ENCODE measurements at places on chromosomes 12 and 14. TPM values are rescaled to one million over a fixed set of nuclear protein-coding genes. Genes with fewer than 3 reads are reported as not detected.
A peak's percentile ranks its signal among the peaks of the same experiment; 100 is the strongest.

- peak within 1 kb of the TSS; percentile 79 for H3K27ac ChIP-seq
- peak; percentile 86 for DNase-seq
- peak within 1 kb of the TSS; percentile 91 for H3K4me3 ChIP-seq
- H3K36me3 ChIP-seq = no peaks in the 10 kb centered on the region
- H3K4me1 ChIP-seq = peaks cover 52% of the 10 kb centered on the region
Observed at GRCh38 chr14:104977681-104978653, at the start of gene AHNAK2. TSS of gene AHNAK2 (minus strand) at chr14:104978374. CDS start at chr14:104978237, 137 bp downstream.

GRCh38 chr14:90531497-90531896 lies 134.7 kb downstream of the CALM1 start:
- no peak overlapping the region for H3K27ac ChIP-seq
- DNase-seq = no peak
- H3K36me3 ChIP-seq = peaks cover 2% of the 10 kb centered on the region

GRCh38 chr14:89957791-89958190 lies 2.1 kb downstream of the TDP1 start:
- no peak overlapping the region for H3K27ac ChIP-seq
- no peak for DNase-seq
- H3K27me3 ChIP-seq = no peaks in the 10 kb centered on the region
- no peak overlapping the region for H3K4me3 ChIP-seq

DNA sequence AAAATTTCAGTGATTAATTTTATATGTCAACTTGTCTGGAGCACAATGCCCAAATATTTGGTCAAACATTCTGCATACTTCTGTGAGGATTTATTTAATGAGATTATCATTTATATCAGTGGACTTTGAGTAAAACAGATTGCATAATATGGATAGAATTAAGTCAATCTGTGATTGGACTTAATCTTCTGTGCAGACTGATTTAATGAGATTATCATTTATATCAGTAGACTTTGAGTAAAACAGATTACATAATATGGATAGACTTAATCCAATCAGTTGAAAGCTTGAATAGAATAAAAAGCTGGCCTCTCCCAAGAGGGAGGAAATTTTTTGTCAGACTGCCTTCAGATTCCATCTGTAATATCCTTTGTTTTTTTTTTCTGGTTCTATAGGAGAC lies 1413.2 kb downstream of the LRFN5 start:
- DNase-seq = no peak
- H3K27ac ChIP-seq = no peak overlapping the region
- H3K27me3 ChIP-seq = no peaks in the 10 kb centered on the region
- no peaks in the 10 kb centered on the region for H3K4me1 ChIP-seq
- no peaks in the 10 kb centered on the region for H3K36me3 ChIP-seq

DNA sequence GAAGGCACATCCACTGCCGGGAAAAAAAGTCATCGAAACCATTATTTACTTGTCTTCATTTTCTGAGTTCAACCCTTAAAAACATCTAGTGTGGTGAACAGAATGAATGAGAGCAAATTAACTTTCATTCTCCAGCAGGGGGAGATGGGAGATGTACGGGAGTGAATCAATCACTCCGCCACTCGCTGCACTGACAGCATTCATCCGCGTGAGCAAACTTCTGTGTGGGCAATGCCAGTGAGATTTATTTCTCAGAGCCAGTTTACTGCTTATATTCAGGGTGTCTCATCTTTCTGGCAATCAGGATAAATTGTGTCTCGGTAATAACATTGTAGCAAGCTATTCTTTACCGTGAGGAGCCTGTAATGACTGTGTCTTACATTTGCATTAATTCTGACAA lies 463.6 kb upstream of the MIS18BP1 start:
- no peak for DNase-seq
- no peaks in the 10 kb centered on the region for H3K36me3 ChIP-seq
- H3K27me3 ChIP-seq = peaks cover 10% of the 10 kb centered on the region
- no peak overlapping the region for H3K27ac ChIP-seq

KLRG1 gene
- 0.17 TPM for total RNA-seq

DNA sequence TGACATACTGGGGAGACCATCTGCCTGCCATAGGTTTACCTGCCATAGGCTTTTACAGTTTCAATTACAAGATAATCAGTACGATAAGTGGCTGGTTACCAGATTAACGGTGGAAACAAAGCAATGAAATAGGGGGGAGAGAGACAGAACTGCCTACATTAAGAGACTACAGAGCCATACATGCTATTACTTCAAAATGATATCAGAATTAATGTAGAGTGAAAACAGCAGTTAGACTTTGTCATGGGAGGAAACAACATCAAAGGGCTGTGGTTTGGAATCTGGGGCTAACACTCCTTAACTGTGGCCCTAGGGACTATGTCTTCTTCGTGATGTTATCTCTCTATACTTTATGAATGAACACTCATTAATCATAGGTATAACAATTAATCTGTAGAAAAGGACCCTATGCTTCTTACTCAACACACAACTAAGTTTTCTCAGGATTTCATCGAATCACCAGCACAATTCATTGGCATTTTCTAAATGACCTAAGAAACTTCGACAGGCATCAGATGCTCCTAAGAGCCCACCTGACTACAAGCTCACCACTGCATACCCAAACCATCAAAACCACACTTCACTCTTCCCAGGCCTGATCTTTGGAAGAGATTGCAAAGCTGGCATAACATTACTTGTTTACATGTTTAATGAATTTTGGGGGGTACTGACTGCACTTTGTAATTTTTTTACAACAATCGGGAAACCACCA lies 475.6 kb upstream of the SOX5 start:
- H3K36me3 ChIP-seq = no peaks in the 10 kb centered on the region
- peaks cover 30% of the 10 kb centered on the region for H3K4me1 ChIP-seq
- no peak for DNase-seq
- peak overlapping the region; percentile 18 for H3K27ac ChIP-seq
- H3K27me3 ChIP-seq = no peaks in the 10 kb centered on the region

DNA sequence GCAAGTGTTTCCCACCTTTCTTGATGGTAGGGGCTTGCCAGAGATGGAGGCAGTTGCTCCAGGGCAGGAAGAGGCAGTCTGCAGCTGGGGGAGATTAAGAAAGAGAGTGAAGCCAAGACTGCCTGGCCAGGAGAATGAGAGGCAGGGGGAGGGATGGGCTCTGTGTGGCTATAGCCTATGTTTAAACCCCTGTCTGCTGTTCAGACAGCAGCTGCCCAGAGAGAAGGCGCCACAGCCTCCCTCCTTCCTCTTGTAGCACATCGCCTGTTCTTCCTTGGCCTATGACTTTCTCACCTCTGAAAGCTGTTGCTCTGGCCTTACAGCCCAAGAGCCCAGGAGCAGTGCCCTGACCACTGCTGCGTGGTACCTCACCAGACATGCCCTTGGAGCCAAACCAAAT lies 61.7 kb downstream of the EMP1 start:
- no peaks in the 10 kb centered on the region for H3K36me3 ChIP-seq
- no peak overlapping the region for H3K27ac ChIP-seq
- peaks cover 7% of the 10 kb centered on the region for H3K4me1 ChIP-seq

GLIPR1L2 gene
- 0.44 TPM for total RNA-seq

GRCh38 chr12:65755596-65755978 lies 68.7 kb upstream of the HMGA2 start:
- no peaks in the 10 kb centered on the region for H3K4me1 ChIP-seq
- peaks cover 3% of the 10 kb centered on the region for H3K27me3 ChIP-seq
- no peak overlapping the region for H3K27ac ChIP-seq
- H3K4me3 ChIP-seq = no peak overlapping the region
- no peaks in the 10 kb centered on the region for H3K36me3 ChIP-seq

IL31 gene
- total RNA-seq = not detected

- no peaks in the 10 kb centered on the region for H3K36me3 ChIP-seq
- H3K27me3 ChIP-seq = no peaks in the 10 kb centered on the region
- DNase-seq = no peak
- no peak overlapping the region for H3K4me3 ChIP-seq
- H3K4me1 ChIP-seq = peaks cover 92% of the 10 kb centered on the region
Observed at GRCh38 chr14:61217516-61217915, 63.6 kb downstream of the TMEM30B start.

DNA sequence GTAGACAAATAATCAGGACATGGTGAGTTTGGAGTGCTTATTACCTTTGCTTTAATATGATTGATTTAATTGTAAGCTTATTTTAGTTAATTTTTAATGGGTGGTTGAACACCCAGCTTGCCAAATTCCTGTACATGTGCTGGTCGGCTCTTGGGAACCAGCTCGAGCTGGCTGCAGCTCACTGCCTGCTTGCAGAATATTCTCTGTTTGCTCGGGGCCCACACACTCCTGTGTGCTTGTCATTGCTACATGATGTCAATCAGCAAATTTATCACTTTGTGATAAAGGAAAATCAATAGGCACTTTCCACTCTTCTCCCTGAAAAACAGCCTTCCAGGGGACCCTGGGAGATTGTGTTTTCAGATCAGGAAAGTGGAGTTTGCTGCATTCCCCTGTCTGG lies 141.1 kb upstream of the LHX5 start:
- peaks cover 42% of the 10 kb centered on the region for H3K27me3 ChIP-seq
- no peak overlapping the region for H3K4me3 ChIP-seq
- no peak overlapping the region for H3K27ac ChIP-seq

- no peak for DNase-seq
- H3K4me3 ChIP-seq = no peak overlapping the region
- H3K27me3 ChIP-seq = no peaks in the 10 kb centered on the region
- no peaks in the 10 kb centered on the region for H3K36me3 ChIP-seq
- H3K27ac ChIP-seq = no peak overlapping the region
Observed at GRCh38 chr12:20590570-20590969, 104.6 kb upstream of the SLCO1C1 start.

DNA sequence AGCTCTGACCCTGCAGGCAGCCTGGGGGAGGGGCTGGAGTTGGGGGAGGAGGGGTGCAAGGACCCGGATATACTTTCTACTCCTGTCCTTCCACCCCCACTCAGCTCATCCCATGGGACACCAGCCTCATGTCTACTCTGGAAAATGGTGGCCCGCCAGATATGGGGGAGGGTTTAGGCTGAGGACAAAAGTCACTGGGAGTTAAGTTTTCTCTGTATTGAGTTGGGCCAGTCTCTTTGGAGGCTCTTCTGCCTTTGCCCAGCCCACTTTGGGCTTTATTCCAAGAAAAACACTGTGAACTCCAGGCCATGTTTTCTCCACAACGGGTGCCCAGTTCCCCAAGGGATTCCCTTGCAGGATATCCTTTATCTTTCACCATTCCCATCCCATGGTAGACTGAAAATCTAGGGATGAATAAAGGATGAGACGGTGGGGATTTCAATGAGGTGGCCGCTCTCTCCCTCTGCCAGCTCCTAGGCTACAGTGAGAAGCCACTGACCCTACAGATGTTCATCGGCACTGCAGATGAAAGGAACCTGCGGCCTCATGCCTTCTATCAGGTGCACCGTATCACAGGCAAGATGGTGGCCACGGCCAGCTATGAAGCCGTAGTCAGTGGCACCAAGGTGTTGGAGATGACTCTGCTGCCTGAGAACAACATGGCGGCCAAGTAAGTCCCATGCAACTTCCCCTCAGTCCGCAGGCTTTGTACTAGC lies 4.9 kb downstream of the NFATC4 start:
- H3K36me3 ChIP-seq = peaks cover 24% of the 10 kb centered on the region
- no peak for DNase-seq
- peak overlapping the region; percentile 19 for H3K4me3 ChIP-seq
- peaks cover 24% of the 10 kb centered on the region for H3K4me1 ChIP-seq
- no peaks in the 10 kb centered on the region for H3K27me3 ChIP-seq

GRCh38 chr12:1830401-1830845 lies 10.1 kb downstream of the LRTM2 start:
- no peaks in the 10 kb centered on the region for H3K36me3 ChIP-seq
- no peak overlapping the region for H3K4me3 ChIP-seq
- DNase-seq = peak; percentile 44
- H3K4me1 ChIP-seq = peaks cover 5% of the 10 kb centered on the region

GRCh38 chr14:101820283-101820798 lies 58.8 kb downstream of the PPP2R5C start:
- peaks cover 8% of the 10 kb centered on the region for H3K4me1 ChIP-seq
- H3K4me3 ChIP-seq = no peak overlapping the region
- DNase-seq = no peak
- H3K27ac ChIP-seq = peak overlapping the region; percentile 45

- H3K4me1 ChIP-seq = no peaks in the 10 kb centered on the region
- H3K36me3 ChIP-seq = peaks cover 7% of the 10 kb centered on the region
- no peak for DNase-seq
- no peak overlapping the region for H3K27ac ChIP-seq
- H3K27me3 ChIP-seq = peaks cover 7% of the 10 kb centered on the region
- no peak overlapping the region for H3K4me3 ChIP-seq
Observed at GRCh38 chr12:58189893-58190292, 248.5 kb downstream of the ATP23 start.

DNA sequence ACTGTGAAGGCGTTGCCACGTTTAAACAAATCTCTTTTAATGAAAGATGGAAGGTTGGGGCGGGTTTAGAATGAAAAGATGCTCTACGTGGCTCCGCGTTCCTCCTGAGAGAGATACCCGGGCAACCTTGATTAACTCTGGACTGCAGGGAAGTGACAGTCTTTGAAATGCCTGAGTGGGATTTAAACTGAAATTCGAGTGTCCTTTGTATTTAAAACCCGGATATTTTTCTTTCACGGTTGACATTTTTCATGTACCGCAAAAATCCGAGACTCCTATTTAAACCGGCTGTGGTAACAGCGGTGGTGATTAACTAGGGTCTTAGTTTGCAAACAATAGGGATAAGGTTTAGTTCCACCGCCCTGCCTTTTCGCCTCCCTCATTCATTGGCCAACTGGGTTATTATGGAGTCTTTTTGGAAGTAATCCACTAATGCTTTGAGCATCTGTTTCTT lies 707 bp downstream of the G2E3 start:
- no peaks in the 10 kb centered on the region for H3K36me3 ChIP-seq
- peaks cover 36% of the 10 kb centered on the region for H3K4me1 ChIP-seq
- no peak for DNase-seq
- H3K27me3 ChIP-seq = no peaks in the 10 kb centered on the region
- peak overlapping the region; percentile 100 for H3K4me3 ChIP-seq
- H3K27ac ChIP-seq = peak overlapping the region; percentile 100

OASL gene
- not detected for total RNA-seq

DNA sequence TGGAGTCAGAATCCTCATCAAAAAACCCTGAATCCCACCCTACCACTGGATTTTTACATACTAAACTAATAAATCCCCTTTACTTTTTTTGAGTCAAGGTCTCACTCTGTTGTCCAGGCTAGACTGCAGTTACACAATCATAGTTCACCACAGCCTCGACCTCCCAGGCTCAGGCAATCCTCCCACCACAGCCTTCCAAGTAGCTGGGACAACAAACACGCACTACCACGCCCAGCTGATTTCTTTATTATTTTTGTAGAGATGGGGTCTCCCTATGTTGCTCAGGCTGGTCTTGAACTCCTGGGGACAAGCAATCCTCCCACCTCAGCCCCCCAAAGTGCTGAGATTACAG lies 24.3 kb downstream of the SPTSSA start:
- no peak for DNase-seq
- H3K27me3 ChIP-seq = no peaks in the 10 kb centered on the region
- H3K4me1 ChIP-seq = peaks cover 47% of the 10 kb centered on the region
- no peak overlapping the region for H3K4me3 ChIP-seq
- peaks cover 4% of the 10 kb centered on the region for H3K36me3 ChIP-seq

DNA sequence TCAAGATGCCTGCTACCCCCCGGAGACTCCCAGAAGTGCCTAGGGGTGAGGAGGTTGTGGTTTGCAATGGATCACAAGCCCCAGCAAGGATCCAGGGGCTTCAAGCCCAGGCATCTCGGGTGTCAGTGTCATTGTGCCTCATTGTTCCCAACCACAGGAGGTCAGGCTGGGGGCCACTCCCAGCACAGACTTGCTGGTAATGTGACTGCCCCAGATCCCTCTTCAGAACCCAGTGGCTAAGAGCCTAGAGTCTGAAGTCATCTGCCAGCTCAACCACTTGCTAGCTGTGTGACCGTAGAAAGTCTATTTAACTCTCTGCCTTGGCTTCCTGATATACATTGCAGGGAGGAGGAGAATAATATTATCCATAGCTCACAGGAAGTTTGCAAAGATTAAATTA lies 7.7 kb upstream of the ASB2 start:
- H3K36me3 ChIP-seq = no peaks in the 10 kb centered on the region
- H3K27me3 ChIP-seq = peaks cover 6% of the 10 kb centered on the region
- peaks cover 43% of the 10 kb centered on the region for H3K4me1 ChIP-seq
- no peak overlapping the region for H3K27ac ChIP-seq
- no peak overlapping the region for H3K4me3 ChIP-seq

RPGRIP1 gene
- total RNA-seq = not detected
